ENCODE measurements at places on chromosomes 4 and X.

DNA sequence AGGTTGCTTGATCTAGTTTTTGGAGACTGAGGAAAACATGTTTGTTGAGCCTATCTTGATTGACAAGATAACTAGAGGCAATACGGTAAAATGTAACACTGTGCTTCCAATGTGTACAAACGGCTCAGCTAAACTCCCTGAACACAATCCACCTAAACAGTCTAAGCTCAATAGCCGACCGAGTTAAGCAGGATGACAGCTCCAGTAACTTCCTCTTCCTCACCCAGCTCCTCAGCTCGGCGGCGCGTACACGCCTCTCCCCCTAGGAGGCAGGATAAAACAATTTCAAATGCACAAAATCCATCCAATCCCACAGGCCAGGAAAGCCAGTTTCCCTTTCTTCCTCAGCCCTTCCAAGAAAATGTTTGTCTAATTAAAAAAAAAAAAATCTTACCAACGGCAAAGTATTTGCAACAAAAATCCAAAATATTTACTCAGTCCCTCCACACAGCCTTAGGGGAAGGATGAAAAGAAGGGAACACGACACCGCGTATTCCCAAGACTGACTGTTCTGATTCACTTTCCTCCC lies 1.0 kb downstream of the CNOT6L start:
- DNase-seq: peak; percentile 10

DNA sequence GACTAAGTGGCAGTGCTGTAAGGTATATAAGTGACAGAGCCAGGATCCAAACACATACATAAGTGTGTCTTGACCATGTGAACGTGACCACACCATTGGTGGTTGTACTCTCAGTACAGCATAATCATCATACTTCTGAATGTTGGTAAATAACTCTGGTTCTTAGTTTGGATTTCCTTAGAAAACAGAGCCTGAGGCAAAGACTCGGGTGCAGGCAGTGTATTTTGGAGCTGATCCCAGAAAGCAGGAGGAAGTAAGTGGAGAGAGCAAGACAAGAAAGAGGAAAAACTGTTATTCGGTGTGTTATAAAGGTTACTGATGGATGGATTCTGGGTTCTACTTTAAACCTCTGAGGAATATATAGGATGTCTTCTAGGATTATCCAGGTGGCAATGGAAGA lies 127.9 kb downstream of the SLC39A8 start:
- DNase-seq: no peak

- DNase-seq: no peak
Measured at GRCh38 chr4:61992351-61992750, 792.2 kb downstream of the ADGRL3 start.

- DNase-seq: no peak
Measured at GRCh38 chrX:123731987-123732669, 724 bp downstream of the THOC2 start.

GRCh38 chr4:727576-727975 lies 21.9 kb downstream of the PCGF3 start:
- DNase-seq: no peak

DNA sequence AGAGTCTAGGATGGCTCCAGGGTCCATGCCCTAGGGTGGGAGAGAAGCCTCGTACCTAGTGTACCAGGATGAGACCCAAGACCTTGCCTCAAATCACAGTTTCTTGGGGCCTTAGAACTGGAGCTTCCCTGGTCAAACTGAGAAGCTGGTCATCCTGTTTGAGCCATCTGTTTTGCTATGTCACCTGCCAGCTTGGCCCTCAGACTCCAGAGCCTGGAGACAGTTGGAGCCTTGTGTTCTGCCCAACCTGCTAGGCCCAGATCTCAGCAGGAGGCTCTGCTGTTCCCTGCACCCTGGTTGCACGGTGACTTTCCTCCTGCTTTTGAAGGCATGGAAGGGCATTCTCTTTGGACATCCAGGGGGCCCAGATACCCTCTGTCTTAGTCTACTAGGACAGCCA lies 206.3 kb upstream of the ATP6AP2 start:
- DNase-seq: no peak

GRCh38 chr4:107034996-107035818 lies 906 bp downstream of the DKK2 start:
- no peak for DNase-seq

DNA sequence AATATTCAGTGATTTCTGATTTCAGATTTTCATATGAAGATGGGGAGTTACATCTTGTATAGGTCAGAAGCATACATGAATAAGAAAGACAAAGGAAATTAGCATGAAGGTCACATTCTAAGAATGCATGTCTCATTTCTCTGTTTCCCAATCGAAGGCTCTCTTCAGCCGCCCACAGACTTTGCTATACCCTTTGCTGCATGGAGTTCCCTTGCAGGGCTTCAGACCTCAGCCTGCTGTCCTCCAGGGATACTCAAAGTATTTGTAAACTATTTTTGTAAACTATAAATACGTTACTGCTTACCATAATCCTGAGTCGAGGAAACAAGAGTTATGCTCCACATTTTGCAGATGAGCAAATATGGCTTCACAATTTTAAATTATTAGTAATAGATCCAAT lies 738.4 kb downstream of the PCDH18 start:
- no peak for DNase-seq

- no peak for DNase-seq
Measured at GRCh38 chr4:7863911-7864681, 75.6 kb downstream of the AFAP1 start.

DNA sequence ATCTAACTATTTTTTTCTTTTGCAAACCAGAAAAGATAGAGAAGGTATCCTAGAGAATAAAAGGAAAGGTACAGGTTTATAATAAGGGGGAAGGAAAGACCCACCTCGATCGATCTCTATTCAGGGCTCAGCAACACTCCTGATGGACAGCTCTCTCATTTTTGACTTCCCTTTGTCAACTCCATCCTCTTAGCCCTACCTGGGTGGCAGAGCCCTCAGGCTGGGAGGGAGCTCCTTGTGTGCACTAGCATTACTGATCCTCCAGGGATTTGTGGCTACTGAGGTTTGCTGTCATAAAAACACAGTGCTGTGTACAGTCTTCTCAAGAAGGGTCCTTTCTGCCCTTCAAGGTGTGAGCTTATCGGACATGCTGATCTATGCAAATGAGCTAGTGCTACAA lies 111.0 kb downstream of the MID1 start:
- DNase-seq: no peak

DNA sequence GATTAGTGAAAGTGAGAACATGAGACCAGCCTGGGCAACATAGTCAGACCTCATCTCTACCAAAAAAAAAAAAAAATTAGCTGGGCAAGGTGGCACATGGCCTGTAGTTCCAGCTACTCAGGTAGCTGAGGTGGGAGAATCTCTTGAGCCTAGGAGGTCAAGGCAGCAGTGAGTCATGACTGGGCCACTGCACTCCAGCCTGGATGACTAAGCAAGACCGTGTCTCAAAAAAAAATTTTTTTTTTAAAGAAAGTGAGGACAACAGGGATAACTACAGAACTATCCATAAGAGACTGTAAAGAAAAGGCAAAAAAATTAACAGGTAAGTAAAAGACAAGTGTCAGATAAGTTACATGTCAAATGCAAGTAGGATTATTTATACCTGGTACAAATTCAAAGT lies 13.5 kb upstream of the SPP1 start:
- no peak for DNase-seq

All from thoracic aorta (tissue), 2 donors.